Neural progenitor cell (in vitro differentiated cells): ENCODE measurements at places on chromosomes 16 and 17.
A peak's percentile ranks its signal among the peaks of the same experiment; 100 is the strongest.

- peak; percentile 82 for DNase-seq
These were observed 18.1 kb upstream of the TMEM98 start for GRCh38 chr17:32909787-32910369.

GRCh38 chr17:37781451-37781850 lies 36.6 kb upstream of the HNF1B start:
- DNase-seq: no peak

DNA sequence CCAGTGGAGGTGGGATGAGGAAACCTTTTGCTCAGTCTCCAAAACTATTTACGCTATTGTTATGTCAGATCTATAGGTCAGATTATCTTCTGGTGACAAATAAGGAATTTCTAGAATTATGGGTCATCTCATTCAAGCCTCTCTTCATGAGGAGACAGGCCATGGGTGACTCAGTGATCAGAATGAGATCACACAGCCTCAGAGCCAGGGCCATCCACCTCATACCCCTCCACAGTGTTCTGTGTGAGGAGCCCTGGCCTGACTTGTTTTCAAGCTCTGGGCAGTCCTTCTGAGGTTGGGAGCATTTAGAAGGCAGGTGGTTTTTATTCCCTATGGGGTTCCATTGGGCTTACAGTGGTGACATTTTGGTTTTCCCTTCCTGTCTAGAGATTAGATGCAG lies 26.5 kb downstream of the YPEL2 start:
- DNase-seq: no peak

- DNase-seq: no peak
These were observed 2.4 kb downstream of the FBRS start for GRCh38 chr16:30660424-30661261.

DNA sequence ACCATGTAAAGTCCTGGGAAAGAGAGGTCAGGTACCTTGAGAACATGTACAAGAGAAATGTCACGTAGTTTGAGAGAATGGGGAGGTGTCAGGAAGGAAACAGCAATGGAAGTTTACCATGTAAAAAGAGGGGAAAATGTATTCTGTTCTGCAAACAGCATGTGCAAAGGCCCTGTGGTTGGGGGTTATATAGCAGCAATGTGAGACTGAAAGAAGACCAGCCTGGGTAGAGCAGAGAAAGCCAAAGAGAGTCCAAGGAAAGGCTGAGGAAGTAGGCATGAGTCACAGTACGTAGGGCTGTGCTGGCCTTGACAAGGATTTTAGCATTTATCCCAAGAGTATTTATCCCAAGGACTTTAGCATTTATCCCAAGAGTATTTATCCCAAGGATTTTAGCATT lies 141.3 kb upstream of the CACNG3 start:
- DNase-seq: no peak

DNA sequence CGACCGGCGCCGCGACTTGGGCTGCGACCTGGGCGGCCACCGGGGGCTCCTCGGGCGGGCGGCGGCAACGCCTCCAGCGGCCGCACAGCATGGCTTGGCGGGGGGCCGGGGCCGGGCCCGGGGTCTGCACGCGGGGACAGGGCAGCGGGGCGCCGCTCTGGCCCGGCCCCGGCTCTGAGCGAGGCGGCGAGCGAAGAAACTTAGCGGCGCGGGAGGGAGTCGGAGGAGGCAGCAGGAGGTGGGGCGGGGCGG lies at the start of gene PLCD3:
PLCD3 (minus strand) TSS at position 196 of the 252 bp plus-strand sequence; CDS start at position 91, 105 bp downstream.
- DNase-seq: peak; percentile 92

DNA sequence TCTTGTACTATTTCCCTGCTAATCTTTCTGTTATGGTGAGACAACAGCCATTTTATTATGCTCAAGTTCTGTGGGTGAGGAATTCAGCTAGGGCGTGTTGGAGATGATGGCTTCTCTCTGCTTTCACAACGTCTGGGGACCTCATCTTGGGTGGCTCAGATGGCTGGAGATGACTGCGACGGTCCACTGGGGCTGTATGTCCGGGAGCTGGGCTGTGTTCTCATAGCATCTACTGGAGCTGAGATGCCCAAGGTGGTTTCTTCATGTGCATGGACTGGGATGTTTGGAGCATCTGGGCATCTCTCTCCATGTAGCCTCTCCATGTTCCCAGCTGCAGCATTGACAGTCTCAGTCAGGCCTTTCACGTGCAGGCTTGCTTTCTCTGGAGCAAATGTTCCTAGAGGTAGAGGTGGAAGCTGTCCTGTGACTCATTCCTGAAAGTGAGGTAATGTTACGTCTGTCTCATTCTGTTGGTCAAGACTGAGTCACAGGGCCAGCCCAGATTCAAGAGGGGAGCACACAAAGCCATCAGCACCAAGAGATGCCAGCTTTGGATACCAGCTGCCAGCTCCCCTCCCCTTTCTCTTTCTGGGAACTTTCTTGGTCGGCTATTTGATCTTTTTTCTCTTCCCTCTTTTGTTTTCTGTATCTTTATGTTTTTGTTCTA lies 96.2 kb downstream of the RAP1GAP2 start:
- DNase-seq: no peak

DNA sequence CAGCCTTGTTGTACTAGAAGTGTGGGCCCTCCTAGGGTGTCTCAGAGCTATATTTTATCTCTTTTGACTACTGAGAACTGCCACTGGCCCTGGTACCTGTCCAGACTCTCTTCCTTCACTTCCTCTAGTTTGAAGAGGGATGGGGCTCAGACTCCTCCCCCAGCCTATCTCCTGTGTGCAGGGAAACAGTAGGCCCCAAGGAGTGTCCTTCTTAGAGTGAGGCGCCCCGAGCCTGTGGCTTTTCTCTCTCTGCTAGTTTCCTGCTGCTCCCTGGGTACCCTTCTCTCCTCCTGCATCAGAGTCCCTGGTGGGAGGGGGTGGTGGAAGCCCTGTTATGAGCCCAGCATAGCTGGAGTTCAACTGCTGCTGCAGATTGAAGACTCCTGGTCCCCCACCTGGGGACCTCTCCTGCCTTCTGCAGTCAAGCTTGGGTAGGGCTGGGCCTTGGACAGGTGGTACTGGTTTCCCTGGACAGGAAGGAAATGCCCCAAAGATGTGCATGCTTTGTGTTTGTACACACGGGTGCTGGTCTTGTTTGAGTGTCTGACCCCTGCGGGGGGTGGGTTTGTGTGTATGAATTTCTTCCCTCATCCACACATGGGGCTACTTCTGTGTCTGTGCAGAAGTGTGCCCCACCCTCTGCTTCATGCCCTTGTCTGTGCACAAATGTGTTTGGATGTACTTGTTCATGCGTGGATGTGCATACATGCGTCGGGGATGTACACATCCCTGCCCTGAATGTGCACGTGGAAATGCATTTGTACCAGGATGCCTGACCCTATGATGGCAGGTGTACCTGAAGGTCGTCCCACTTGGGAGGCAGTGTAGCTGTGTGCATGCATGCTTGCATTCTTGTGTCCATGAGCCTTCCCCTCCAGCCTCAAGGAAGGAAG lies 6.9 kb downstream of the RARA start:
- no peak for DNase-seq

DNA sequence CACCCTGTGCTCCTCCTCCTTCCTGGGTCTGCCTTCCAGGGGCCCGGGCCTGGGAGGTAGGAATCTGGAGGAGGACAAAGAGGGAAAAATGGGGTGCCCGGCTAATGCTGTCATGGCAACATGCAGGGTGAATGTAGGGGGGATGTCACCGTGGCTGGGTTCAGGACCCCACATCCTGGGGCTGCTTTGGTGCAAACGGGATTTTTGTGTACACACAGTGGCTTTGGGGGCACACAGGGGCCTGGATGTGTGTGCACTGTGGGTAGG lies 37.0 kb upstream of the CDC42EP4 start:
- DNase-seq: no peak

DNA sequence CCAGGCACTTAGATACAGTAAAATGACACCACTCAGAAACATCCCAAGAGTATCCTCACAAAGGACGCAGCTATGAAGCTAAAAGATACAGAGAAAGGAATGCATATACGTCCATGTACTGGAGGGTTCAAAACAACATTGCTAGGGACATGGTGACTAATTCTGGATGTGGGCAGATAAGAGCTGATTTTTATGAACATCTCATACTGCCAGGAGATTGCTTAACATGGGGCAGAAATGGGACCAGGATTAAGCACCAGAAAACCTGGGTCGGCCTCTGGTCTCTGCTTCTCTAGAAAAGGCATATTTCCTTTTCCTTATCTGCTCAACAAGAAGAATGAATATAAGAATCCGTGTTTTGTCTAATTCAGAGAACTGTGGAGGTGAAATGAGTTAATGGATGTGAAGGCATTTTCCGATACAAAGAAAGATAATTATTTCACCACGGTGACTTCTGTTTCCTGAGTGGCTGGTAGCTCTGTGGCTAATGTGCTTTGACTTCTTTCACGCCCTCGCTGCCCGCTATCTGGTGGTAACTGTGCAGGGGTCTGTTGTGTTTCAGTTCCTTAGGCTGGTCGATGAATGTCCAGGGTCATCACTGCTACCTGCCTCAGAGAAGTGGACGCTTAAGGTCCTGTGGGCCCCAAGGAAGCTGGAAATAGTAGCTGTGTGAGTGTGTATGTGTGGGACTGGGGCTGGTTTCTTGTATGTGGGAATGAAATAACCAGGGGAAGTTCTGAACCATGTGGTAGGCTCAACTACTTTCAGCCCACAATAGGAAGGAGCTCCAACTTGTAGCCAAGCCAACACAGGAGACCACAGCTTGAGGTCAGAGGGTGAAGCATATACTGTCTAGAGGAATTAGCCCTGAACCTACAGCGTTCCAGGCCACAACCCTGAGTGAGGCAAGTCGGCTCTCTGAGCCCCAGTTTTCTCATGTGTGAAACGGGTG lies 15.8 kb upstream of the CCL5 start:
- no peak for DNase-seq

DNA sequence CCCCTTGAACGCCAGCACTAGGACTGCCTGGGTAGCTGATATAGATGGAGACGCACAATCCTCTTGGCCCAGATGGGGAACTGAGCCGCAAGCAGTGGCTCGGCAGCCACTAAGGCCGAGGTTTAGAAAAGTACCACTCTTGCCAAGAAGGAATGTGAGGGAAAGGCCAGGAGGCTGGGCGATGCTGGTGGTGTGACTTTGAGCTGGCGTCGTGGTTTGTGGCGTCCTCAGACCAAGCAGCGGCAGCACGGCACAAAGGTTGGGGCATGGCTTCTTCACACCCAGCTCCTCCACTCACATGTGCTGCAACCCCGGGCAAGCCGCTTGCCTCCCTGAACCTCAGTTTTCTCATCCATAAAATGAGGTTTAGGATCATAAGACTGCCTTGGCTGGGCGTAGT lies 15.6 kb downstream of the DCAKD start:
- no peak for DNase-seq

DNA sequence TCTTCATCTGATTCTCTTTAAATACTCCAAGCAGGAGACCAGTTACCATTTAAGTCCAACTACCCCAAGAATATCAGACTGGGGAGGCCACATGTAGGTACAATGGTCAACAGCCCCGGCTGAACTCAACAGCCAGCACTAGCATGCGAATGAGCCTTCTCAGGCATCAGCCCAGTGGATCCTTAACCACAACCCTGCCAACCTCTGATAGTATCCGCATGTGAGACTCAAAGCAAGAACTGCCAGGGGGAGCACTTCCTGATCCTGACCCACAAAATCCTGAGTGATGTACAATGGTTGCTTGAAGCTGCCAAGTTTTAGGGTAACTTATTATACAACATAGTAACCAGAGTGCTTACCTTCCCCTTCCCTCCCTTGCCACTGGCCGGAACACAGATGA lies 4.0 kb downstream of the PYY start:
- DNase-seq: no peak

- no peak for DNase-seq
These were observed 10.8 kb downstream of the IGFBP4 start for GRCh38 chr17:40453881-40454612.

GRCh38 chr17:45052052-45052772 lies 780 bp upstream of the DCAKD start:
- DNase-seq: peak; percentile 79

DNA sequence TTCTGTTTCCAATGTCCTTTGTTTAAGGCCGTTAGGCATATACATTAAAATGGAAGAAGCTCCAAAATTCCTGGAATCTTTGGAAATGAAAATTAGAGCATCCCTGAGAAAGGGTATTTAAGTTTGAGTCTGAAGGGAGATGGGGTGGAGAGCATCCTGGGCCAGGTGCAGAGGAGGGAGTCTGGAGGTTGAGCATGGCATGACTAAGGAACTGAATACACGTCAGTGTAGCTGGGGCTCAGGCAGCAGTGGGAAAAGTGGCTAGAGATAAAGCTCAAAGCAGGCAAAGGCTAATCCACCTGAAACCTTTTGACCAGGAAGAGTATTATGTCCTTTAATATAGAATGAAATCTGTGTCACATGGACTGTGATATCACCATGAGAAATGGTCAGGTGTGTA lies 669.0 kb upstream of the RBFOX1 start:
- DNase-seq: no peak

DNA sequence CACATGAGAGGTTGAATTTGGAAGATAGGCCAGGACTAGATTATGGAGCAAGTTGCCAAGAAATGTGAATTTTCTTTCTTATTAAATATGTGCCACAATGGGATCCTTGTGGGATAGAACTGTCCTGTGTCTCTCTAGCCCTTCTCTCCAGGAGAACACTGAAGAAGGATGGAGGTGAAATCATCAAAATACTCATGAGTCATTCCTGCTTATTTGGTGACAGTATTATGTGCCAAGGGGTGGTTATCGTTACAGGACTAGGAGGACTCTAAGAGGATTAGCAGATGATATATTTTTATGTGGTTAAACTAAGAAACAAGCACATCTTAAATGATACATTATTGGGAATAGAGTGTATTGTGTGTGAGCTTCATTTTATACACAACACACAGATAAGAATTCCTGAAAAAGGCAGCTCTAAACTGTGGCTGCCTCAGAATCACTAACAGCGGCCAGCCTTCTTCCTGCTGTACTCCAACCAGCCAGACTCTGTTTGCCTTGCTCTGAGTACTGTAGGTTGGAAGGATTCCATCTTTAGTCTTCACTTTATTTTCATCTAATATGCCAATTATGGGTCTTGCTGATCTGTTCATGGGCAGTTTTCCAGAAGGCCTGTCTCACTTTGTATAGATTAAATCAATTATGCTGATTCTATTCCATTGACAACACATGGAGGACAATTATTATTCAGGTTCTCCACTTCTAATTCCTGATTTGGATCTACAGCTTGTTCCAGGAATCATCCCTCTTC lies 325.8 kb downstream of the ABCC12 start:
- no peak for DNase-seq
